Activated effector memory CD4-positive, alpha-beta T cell treated with Interleukin-2 at 50 U/mL for 16 hours (primary cell): ENCODE measurements at places on chromosomes 6 and 20.

DNA sequence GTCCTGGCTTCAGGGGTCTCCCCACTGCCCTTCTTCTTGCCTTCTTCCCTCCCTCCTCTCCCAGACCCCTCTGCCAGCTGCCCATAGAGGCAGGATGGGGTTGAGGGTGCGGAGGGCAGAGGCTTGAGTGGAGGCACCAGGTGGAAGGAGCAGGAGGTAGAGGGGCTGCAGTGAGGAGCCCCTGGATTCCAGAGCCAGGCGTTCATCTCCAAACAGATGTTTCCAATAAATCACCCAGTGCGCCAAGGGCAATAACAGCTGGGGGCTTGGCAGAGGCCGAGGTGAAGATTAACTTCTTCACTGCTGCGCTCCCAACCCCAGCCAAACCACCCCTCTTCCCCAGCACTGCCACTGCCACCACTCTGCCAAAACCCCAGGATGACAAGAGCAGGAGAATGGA lies 10.7 kb downstream of the MDFI start:
- DNase-seq, result no peak

DNA sequence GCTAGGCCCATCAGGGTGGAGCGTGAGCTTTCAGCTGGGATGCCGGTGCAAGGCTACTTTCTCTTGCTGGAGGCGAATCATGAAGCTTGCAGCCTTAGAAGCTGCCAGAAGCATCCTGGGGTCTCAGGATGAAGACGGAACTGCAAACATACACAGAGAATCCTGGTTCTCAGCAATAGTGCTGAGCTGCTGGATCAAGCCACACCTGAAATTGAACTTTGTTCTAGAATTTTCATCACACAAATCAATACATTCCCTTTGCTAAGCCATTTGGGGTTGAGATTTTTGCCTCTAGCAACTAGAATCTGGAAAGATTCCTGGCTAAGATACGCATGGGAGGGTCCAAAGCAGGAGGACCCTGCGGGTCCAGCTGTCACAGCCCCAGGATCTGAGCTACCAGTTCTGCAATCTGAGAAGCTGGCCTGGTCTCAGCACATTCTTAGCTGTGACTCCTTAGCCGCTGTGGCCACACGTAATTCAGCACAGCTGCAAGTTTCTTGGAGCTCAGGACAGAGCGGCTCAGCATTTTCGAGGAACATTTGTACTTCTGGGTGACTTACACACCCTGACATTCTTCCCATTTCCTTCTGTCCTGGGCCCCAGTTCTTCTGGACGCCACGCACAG lies 6.6 kb upstream of the ARFGAP1 start:
- no peak for DNase-seq

- no peak for DNase-seq
Measured at GRCh38 chr20:61931476-61932198, 134.0 kb downstream of the TAF4 start.

- DNase-seq, result no peak
Measured at GRCh38 chr6:13413900-13414555, 73.4 kb downstream of the GFOD1 start.

GRCh38 chr6:136716917-136717715 lies 75.2 kb downstream of the MAP3K5 start:
- DNase-seq, result no peak

DNA sequence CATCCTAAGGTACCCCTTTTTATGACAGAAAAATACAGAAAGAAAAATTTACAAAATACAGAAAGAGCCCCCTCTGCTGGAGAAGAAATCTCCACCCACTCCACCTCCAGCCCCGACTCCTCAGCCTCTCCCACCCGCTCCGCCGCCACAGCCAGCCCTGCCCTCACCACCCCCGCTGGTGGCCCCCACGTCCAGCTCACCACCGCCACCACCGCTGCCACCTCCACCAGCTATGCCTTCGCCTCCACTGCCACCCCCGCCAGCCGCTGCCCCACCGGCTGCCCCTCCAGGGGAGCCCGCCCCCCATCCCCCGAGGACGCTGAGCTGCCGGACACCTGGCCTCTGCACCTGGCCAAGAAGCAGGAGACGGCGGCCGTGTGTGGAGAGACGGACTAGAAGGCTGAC lies 17.7 kb downstream of the WFDC2 start:
- no peak for DNase-seq

- DNase-seq, result no peak
Measured at GRCh38 chr6:54188846-54189245, 77.6 kb downstream of the MLIP start.
